ENCODE measurements at places on chromosomes 3 and 15.

DNA sequence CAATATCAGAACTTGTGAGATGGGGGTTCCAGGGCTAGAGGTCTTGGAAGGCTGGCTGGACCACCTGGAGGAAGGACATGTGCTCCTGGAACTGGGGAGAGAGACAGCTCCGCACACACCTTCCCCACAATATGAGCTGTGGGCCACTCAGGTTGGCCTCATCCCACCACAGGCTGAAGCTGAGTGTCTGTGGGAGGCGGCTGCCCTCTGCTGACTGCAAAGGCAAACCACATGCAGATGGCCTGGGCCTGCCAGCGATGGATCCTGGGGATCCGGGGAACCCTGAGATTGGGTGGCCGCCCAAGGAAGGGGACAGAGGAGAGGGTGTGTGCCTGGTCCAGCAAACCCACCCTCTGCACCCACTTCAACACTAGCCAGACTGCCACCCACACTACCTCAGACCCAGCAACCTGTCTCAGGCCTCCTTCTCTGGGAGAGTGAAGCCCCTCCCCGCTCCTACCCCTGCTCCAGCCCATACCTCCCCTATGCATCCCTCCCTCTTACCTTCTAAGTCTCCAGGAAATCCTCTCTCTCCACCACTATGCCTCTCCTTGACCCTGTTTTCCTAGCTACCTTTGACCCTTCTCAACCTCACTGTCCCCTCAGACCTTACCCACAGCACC, 44.8 kb downstream of the CYP11A1 start:
- peaks cover 4% of the 10 kb centered on the region for H3K4me1 ChIP-seq
- no peaks in the 10 kb centered on the region for H3K36me3 ChIP-seq
- no peak overlapping the region for H3K4me3 ChIP-seq
- peak; percentile 46 for DNase-seq
- H3K27me3 ChIP-seq, result no peaks in the 10 kb centered on the region

DNA sequence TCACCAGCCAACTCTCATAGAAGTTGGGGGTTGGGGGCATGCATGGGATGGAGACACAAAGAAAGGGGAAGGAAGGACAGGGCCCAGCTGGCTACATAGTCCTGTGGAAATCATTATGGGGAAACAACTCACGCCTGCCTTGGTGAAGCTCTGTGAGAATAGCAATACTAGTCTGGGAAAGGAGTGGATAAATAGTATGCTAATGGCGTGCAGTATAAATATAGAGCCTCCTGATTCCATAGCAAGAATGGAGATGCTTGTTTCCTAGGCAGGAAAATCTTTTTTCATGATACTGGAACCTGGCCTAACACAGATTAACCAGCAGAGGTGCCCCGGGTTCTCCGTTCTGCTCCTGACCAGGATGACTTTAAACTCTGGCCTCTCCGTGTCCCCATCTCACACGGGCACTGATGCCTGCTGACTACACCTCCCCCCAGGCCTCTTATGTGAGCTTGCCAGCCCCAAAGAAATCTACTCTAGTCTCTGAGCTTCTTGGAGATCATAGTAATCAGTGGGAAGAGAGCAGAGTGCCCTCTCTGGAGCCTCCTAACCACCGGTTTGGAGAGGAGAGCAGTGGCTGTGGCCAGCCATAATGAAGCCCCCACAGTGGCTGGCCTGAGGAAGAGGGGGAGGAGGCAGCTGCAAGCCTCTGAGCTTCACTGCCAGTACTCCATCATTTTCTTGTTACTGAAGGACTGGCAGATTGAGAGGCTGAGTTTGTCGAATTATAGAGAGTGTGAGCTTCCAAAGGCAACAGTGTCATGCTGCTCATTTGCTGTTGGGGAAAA, 355.0 kb upstream of the SEMA6D start:
- H3K27ac ChIP-seq, result no peak overlapping the region
- no peaks in the 10 kb centered on the region for H3K36me3 ChIP-seq
- H3K4me3 ChIP-seq, result no peak overlapping the region
- no peaks in the 10 kb centered on the region for H3K4me1 ChIP-seq
- no peak for DNase-seq
- no peaks in the 10 kb centered on the region for H3K27me3 ChIP-seq

DNA sequence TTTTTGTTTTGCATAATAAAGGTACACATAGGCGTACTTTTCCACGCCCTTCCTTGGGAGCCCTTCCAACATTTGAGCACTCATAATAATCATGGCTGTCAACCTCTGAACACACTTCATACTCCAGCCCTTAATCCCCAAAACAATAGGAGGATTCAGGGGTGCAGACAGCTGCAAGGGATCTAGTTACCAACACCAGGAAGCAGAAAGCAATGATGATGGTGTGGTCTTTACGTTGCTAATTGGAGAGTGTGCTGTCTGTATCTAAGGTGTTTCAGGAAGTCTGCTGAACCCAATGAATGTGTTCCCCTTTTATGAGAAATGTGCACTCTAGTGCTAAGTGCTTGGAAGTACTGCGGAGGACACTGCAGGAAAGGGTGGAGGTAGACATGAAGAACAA, 60.3 kb upstream of the PDZRN3 start:
- no peaks in the 10 kb centered on the region for H3K27me3 ChIP-seq
- no peak for DNase-seq
- no peak overlapping the region for H3K4me3 ChIP-seq
- no peaks in the 10 kb centered on the region for H3K4me1 ChIP-seq
- no peaks in the 10 kb centered on the region for H3K36me3 ChIP-seq
- no peak overlapping the region for H3K27ac ChIP-seq

- no peaks in the 10 kb centered on the region for H3K4me1 ChIP-seq
- H3K4me3 ChIP-seq, result no peak overlapping the region
- no peaks in the 10 kb centered on the region for H3K27me3 ChIP-seq
- no peaks in the 10 kb centered on the region for H3K36me3 ChIP-seq
- no peak for DNase-seq
- H3K27ac ChIP-seq, result no peak overlapping the region
These were observed 227.4 kb upstream of the DCBLD2 start for GRCh38 chr3:99128725-99129505.

GRCh38 chr3:125767641-125768040, 172.3 kb upstream of the OSBPL11 start:
- no peaks in the 10 kb centered on the region for H3K27me3 ChIP-seq
- no peak overlapping the region for H3K4me3 ChIP-seq
- no peak for DNase-seq
- H3K27ac ChIP-seq, result no peak overlapping the region

GRCh38 chr15:101295607-101296161, 636 bp upstream of the SNRPA1 start:
- H3K4me3 ChIP-seq, result peak overlapping the region; percentile 90
- H3K36me3 ChIP-seq, result peaks cover 20% of the 10 kb centered on the region
- DNase-seq, result no peak
- no peaks in the 10 kb centered on the region for H3K27me3 ChIP-seq
